ENCODE measurements at places on chromosomes 13 and 19.

- no peak for DNase-seq
Measured at GRCh38 chr19:1085676-1086442, 9.3 kb downstream of the POLR2E start.

DNA sequence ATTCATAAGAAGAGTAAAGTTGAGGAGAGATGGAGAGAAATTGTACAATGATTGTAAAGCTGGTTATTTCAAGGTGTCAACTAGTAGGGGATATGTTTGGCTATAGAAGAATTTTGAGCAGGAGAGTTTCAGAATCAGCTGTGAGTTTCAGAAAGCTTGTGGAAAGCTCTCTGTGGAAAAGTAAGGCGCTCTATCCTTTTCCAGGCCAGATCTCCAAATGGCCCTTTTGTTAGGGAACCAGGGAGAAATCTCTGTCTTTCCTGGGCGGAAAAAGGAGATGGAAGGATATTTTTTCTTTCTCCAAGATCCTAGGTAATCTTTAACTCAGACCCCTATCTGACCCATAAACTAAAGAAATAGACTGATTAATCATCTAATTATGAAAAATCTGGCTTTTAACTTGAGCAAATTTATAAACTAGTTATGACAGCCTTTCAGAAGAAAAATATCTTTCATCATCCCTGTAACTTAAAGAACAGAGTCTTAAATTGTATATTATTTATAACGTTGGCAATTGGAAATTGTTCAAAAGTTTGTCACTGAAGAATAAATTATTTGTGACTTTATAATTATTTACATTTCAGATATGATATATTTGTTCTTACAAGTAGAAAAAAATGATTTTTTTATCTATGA, 34.5 kb downstream of the SPRY2 start:
- no peak for DNase-seq

DNA sequence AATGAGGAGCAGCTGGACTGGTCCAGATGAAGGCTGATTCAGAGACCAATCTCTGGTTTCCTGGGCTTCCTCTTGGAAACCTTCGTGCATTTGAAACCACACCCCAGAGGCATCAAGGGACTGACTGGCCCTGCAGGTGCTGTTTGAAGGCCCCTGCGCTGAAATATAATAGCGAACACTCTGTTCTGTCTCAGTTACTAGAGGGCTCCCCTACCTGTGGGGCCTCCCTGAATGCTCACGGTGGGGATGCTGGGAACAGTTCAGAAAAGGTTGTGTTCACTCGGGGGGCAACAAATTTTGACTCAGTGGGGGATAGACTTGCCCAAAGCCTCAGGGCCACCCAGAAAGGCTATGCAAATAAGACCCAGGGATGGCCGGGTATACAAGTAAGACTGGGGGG, 6.4 kb downstream of the CCDC8 start:
- DNase-seq = no peak

- no peak for DNase-seq
Measured at GRCh38 chr13:59279028-59279427, 884.7 kb downstream of the DIAPH3 start.

- no peak for DNase-seq
Measured at GRCh38 chr13:23754997-23755396, 134.2 kb downstream of the MIPEP start.

DNA sequence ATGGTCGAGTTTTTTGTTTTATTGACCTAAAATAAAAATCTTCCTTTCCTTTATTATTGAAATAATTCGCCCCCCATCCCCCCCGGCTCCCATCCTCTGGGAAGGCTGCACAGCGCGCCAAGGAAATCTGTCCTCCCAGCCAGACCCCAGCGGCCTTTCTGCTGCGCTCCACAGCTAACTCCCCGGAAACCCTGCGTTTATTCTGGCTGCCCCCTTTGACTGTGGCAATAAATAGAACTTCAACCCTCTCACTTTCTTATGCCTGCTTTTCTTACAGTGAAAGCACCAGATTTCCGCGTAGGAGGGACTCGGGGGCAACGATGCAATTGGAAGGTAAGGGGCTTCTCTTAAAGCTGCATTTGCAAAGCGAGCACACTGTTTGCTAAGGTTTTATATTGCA, 9.7 kb upstream of the C19orf12 start:
- DNase-seq = no peak

DNA sequence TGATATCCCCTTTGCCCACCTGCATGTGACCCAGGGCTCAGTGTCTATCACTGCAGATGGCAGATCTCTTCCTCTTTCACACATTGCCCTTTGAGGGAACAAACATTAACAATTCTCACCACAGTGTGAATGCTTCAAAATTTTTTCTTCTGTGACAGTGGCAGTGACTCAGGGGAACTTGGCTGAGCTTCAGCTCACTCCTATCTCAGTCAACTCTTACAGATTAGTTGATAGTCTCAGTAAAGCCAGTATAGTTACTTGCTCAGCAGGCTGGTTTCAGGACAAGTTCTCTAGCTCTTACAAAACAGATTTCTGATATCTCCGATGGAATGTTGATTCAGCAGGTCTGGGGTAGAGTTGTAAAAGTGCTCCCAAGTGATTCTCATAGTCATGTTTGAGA, 166.9 kb downstream of the DLEU7 start:
- peak; percentile 83 for DNase-seq

- no peak for DNase-seq
Measured at GRCh38 chr13:42878721-42879120, 97.3 kb downstream of the FAM216B start.

GRCh38 chr19:1312767-1313694, 27.4 kb downstream of the EFNA2 start:
- DNase-seq = peak; percentile 26

- DNase-seq = no peak
Measured at GRCh38 chr13:106225126-106225525, 310.3 kb downstream of the EFNB2 start.

DNA sequence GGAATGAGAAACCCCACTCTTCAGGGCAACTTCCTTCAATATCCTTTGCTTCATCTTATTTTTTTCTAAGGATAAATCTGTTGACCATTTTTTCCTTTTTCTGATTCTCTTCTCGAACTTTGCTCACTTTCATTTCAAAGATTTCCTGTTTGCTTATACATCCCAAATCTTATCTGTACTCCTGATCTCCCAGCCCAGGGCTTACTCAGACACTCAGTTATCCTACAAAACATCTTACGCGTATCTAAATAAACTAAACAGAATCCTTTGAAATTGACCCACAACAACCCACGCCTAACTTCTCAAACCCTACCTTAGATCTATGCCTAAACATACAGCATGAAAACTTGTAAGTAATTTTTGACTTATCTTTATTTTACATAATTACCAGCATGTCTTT, 179.2 kb downstream of the ABCC4 start:
- DNase-seq = no peak

DNA sequence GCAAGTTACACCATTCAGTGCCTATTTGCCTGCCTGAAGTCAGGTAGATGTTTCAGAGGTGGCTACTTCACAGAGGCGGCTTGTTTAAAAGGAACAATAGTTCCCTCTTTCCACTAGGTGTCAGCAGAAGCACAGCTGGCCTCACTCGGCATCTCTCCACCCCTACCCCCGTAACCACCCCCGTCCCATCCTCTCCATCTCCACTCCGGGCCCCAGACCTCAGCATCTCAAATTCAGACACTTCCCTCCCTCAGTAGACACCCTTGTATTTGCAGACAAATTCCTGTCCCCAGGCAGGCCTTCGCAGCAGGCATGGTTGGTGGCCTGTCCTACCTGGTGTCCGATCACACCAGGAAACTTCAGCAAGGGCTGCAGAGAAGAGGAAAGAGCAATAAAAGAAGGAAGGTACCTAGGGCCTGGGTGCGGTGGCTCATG, 9.1 kb upstream of the DPP9 start:
- DNase-seq = no peak

GRCh38 chr13:34011552-34012085, 193.7 kb downstream of the RFC3 start:
- no peak for DNase-seq
